ENCODE measurements at places on chromosomes 6 and 20. TPM values are rescaled to one million over a fixed set of nuclear protein-coding genes. Genes with fewer than 3 reads are reported as not detected.
A peak's percentile ranks its signal among the peaks of the same experiment; 100 is the strongest.

DNA sequence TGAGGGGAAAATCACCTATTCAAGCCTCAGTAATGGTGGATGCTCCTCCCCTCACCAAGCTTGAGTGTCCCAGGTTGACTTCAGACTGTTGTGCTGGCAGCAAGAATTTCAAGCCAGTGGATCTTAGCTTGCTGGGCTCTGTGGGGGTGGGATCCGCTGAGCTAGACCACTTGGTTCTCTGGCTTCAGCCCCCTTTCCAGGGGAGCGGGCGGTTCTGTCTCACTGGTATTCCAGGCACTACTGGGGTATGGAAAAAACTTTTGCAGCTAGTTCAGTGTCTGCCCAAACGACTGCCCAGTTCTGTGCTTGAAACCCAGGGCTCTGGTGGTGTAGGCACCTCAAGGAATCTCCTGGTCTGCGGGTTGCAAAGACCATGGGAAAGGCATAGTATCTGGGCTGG is 42.9 kb upstream of the UFL1 start:
- ATAC-seq: no peak

- peak; percentile 22 for ATAC-seq
Observed at GRCh38 chr6:14671261-14671681, 553.7 kb downstream of the CD83 start.

DNA sequence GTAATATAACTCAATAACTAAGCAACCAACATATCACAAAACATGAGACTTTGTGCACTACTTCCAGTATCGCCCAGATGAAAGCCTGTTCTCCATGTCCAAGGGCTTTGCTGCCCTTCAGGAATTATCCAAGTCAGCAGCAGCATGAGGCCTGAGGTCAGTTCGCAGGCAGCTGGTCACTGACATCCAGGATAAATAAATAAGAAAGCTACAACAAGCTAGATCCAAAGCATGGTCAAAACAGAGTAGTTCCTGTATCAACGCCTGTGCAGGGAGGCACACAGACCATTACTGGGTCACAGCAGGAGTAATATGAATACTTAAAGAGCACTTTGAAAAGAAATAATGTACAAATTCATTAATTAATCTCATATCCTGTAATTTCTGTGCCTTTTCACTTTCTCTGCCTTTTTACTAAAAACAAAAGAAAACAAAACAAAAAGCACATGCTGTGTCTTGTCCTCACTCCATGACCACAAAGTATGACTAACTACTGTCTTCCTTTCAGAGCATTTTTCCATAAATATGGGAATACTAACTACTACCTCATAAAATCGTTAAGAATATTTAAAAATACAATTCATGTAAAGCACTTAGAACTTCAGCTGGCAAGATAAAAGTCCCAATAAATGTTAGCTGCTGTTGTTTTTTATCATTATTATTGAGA is 374.9 kb upstream of the IRAK1BP1 start:
- ATAC-seq: no peak

The TOP1 gene
- total RNA-seq: 26.5 TPM

- ATAC-seq: no peak
Observed at GRCh38 chr6:35018746-35019145, 122.4 kb downstream of the TCP11 start.

The WFDC5 gene
- total RNA-seq: not detected

GRCh38 chr6:42783177-42783875 is 1.5 kb downstream of the BICRAL start:
- peak; percentile 72 for ATAC-seq

DNA sequence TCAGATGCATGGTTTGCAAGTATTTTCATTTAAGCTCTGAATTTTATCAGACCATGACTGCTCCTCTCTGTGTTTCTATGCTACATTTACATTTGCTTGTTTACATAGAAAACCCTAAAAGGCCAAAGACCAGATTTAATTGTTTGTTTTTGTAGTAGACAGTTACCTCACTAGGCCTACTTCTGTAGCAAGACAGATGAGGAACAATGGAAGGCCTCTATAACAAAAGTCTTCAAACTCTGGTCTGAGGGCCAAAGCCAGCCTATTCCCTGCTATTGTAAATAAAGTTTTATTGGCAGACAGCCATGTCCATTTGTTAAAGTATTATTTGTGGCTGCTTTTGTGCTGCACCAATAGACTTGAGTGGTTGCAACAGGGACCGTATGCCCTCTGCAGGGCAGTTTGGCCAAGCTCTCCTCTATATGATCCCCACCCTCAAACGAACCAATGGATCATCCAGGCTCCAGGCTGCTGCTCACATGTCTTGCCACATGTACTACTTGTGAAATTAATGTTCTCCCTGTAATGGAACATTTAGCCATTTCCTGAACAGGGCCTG is 182.0 kb downstream of the DOK5 start:
- ATAC-seq: no peak

- no peak for ATAC-seq
Observed at GRCh38 chr20:30281584-30282197, 975.8 kb upstream of the DEFB115 start.

- ATAC-seq: no peak
Observed at GRCh38 chr6:98787435-98787834, 46.9 kb upstream of the POU3F2 start.

The RPS6KA2 gene
- total RNA-seq: 55.4 TPM

The LRFN2 gene
- total RNA-seq: not detected

GRCh38 chr6:31886541-31886991 is 7.8 kb upstream of the SLC44A4 start:
- no peak for ATAC-seq

DNA sequence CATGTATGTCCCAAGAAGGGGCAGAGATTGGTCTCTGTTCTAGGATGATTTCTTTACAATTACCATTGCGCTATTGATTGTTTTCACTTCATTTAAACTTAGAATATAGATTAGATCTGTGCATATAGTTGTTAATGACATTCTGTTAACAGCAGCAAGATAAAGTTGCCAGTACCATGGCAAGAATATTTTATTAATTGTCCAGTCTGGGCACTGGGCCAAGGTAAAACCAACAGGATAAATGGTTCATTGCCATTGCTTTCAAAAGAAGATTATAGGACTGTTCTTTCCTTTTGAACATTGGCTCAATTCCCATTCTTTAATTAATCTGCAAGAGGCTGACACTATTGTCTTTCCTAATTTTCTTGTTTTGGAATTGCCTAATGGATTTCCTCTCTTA is 592.4 kb downstream of the RFPL4B start:
- no peak for ATAC-seq

The KIF6 gene
- total RNA-seq: 1.2 TPM

- no peak for ATAC-seq
Observed at GRCh38 chr6:20117474-20117873, 94.8 kb downstream of the MBOAT1 start.

DNA sequence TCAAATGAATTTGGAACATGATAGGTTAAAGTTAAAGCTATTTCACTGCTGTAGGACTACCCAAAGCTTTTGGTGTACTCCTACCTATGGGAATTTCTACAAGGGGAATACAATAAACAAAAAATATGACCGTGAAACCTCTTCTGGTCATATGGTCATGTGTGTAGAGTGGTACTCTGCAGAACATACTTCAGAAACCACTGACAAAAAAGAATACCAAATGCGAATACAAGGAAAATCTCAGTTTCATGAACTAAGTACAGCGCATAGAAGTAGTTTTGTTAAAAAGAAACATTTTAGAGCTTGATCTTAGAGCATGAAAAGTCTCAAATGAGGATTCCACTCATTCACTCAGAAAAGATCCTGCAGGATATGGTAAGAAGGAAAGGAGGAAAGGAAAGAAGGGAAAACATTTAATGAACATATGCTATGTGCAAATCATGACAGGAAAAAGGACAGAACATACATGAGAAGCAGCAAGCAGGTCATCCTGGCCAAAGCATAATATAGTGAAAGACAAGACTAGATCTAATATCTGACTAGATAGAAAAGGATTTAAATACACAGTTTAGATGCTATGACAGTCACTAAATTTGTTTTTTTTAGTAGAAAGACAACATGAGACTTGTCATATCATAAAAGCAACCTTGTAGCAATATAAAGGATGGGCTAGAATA is 36.5 kb downstream of the SNX14 start:
- no peak for ATAC-seq

DNA sequence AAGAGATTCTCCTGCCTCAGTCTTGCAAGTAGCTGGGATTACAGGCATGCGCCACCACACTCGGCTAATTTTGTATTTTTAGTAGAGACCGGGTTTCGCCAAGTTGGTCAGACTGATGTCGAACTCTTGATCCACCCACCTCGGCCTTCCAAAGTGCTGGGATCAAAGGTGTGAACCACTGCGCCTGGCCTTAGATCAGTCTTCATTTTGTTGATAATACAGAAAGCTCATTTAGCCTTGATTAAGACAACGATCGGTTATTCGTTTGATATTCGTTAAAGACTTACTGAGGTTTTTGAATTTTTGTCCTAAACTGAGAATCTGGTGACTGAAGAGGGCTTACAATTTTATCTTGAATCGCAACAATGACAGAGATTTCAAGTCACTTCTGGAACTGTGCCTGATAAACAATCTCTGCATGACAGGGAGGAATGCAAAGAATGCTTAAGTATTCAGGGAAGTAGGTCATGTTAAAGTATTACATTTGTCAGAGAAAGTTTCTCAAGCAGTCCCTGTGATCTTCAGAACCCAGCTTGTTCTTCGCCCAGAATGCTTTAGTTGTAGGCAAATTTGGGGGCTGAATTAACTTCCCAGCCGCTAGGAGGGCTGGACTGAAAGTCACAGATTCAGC is 14.8 kb downstream of the AKAP12 start:
- ATAC-seq: peak; percentile 49

The MKKS gene
- total RNA-seq: 19.4 TPM

The LRRN4 gene
- total RNA-seq: not detected

GRCh38 chr6:35495258-35496035 is 1.4 kb downstream of the TEAD3 start:
- peak; percentile 13 for ATAC-seq

The ENPP5 gene
- 0.47 TPM for total RNA-seq

DNA sequence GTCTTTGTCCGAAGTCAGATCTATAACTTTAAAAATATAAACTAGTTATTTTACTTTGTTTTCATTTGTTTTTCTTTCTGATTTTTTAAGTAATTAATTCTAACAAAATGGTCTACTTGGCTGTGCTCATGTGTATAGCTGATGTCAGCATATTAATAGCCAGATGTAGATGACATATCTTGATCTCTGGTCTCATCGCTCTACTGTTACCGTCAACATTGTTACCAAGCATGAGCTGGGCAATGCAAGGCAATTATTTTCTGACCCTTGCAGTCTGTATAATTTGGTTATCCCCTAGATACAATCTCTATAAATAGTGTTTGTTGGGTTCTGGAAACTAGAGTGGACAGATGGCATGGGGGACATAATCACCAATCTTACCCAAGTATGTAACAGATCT is 151.6 kb upstream of the PTPRK start:
- ATAC-seq: no peak

- no peak for ATAC-seq
Observed at GRCh38 chr6:4773181-4773580, 3.0 kb upstream of the CDYL start.

The CST2 gene
- total RNA-seq: 0.54 TPM

The EXOC2 gene
- total RNA-seq: 26.9 TPM

DNA sequence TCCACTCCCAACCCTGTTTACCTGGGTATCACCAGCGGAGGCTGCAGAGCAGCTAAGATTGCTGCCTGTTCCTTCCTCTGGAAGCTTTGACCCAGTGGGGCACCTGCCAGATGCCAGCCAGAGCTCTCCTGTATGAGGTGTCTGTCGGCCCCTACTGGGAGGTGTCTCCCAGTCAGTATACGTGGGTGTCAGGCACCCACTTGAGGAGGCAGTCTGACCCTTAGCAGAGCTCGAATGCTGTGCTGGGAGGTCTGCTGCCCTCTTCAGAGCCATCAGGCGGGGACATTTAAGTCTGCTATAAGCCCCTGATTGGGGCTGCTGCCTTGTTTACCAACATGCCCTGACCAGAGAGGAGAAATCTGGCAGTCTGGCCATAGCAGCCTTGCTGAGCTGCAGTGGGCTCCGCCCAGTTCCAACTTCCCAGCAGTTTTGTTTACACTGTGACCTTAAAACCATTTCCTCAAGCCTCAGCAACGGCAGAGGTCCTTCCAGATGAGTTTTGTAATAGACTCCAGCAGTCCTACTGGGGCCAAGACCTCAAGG is 2.8 kb downstream of the RAET1E start:
- peak; percentile 73 for ATAC-seq

The FOXC1 gene
- total RNA-seq: 3.1 TPM

The RAET1G gene
- total RNA-seq: 1.4 TPM

GRCh38 chr6:157221049-157221816 is 102.1 kb downstream of the TMEM242 start:
- peak; percentile 66 for ATAC-seq

DNA sequence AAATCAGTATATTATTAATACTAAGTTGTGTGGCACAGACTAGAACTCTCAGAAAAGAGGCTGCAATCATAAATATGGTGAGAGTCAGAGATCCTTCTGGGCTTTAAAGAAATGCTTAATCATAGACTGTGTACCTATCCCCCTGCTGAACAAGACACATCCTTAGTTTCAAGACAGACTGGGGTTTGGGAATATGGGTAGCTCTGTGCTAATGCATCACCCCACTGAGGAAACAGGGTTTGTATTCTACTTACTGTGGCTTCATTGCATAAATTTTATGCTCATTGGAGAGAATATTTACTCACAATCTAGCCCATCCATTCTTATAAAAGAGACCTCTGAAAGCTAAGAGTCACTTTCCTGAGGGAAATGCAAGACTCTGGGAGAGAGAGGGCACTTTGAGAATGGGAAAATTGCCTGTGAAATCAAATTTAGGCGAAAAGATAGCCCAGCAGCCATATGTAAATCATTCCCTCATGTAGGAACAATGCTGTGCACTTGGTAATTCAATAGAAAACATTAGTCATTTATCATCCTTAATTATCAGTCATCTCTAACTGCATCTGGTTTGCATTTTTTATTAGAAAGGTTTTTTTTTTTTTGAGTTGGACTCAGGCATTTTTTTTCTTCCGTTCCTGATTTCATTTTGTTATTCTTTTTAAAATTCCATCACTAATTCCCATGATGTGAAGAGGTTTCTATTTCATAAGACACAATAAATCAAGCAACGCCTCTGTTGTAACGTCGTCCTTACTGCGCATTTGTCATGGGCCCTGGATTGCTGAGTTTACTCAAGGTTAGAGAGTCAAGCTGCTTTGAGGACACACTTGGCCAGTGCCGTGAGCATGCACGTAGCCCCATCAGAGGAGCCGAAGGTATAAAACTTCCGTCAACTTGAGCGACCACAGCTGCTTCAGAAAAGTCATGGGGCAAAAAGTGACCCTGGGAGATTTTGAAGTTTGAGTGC is 91.8 kb downstream of the TRMT11 start:
- ATAC-seq: peak; percentile 86

DNA sequence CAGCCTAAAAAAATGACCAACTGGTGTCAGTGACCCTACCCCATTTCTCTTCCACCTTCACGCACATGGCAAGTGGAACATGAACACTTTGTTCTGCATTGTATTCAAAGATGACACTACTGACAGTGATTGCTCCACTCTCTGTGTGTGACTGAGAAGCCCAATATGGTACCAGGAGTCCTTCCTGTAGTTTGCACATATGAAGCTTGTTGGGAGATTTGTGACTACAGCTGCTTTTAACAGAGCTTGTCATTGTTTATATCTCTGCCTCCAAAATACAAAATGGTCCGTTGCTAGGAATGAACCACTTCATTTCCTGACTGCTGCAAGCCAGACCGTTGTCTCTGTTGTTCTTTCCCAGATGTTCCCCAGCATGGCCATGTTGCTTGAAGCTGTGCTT is 140.3 kb upstream of the TCF21 start:
- peak; percentile 83 for ATAC-seq

The CHRNA4 gene
- total RNA-seq: not detected

- no peak for ATAC-seq
Observed at GRCh38 chr20:45378191-45378590, at the start of gene TP53TG5. TP53TG5 (minus strand) TSS chr20:45378325; CDS start chr20:45378236, 89 bp downstream.

- ATAC-seq: peak; percentile 58
Observed at GRCh38 chr6:142301651-142302391, at the start of gene ADGRG6. ADGRG6 (plus strand) TSS chr6:142302007; CDS start chr6:142302330, 323 bp downstream.

- ATAC-seq: no peak
Observed at GRCh38 chr20:61500791-61501321, 248.8 kb downstream of the CDH4 start.
